ENCODE measurements at places on chromosomes 16 and 17.

GRCh38 chr16:67848118-67848517, 625 bp upstream of the CENPT start:
- no peak for DNase-seq

DNA sequence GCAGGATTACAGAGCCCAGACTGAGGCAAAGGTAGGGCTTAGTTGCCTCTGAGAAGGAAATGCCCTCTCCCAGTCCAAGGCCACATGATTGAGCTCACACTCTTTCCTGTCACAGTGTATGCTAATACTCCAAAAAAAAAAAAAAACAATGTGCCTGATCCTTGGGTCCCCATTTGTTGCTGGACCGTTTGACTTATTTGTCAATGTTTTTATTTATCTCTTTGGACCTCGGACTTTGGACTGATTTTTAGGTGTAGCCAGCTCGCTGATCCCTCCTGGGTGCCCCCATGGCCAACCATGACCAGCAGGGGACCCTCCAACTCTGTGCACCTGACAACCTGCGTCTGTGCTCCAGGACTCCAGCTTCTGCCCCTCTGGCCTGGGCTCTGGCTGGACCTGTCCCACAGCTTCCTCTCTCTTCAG, 622 bp upstream of the CCL16 start:
- DNase-seq: no peak

DNA sequence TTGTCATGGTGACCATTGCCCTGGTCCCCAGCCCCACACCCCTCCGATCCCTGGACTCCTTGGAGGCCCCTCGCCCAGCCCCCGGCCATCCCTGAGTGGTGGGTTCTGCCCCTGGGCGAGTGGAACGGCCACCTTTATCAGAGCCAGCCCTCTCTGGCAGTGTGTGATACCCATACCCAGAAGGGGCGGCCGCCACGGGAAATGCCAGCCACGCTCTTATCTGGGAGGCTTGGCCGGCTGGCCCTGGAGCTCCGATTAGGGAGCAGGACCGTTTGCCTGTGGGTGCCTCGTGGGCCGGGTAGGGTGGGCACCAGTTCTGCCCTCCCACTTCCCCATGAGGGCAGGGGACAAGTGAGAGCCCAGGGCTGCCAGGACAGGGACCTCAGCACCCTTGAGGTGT, 58.3 kb upstream of the ZC3H18 start:
- DNase-seq: no peak

DNA sequence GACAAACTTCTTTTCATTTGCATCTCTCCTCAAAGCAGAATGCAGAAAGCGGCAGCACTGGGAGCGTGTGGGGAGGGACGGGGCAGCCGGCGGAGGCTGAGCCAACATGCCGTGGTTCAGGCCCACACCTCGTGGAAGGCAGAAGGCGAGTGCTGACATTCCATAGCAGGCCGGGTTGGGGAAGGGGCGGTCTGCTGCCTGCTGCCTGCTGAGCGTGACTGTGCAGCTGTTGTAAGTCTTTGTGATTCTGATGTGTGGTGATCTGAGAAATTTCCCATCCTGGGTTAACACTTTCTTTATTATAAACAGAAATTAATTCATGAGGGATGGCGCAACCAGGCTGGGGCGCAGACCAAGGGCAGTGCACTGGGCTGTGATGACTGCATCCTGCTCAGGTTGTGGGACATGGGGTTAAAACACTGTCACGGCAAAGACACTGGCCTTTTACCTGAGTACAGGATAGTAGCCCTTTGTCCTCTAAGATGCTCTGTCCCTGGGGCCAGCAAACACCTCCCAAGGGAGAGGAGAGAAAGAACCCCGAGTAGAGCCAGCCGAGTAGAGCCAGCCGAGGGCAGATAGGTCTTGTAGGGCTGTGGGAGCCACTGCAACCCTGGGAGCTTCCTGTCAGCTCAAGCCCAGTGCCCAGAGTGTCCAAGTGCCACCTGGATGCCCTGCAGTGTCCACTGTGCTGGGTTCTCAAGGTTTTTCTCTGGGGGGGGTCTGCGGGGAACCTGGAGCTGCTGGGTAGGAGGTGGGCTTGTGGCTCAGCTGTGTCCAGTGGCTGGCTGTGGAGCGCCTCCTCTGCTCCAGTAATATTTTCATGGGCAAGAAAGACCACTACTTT, 8.8 kb upstream of the DNASE1 start:
- no peak for DNase-seq

DNA sequence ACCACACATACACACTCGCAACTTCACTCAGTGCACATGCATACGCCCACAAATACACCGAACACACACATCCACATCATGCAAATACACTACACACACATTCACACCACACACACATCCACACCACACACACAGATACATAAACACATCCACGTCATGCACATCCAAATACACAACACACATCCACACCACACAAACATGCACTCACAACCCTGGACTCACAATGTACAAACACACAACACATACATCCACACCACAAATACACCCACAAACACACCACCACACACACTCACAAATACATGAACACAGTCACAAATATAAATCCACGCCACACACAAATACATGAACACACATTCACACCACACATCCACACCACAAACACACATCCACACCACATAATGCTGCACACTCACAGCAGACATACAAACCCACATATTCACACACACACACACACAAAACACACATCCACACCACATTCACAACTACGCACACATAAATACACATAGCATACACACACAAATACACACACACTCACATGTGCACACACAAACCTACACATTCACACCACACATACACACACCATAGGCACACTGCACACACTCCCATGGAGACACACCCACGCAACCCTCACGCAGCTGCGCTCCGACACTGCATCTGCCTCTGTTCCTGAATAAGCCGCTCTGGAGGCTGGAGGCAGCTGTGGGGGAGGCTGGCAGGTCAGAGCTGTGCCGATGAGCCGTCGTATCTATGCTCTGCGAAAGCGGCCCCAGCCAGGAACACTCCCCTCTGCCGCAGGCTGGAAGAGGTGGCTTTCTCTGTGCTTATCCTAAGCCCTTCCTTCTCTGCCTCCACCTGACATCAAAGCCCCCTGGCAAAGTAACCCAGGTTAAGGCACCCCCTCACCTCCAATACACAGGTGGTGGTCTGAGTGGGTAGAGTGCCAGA, 141.8 kb downstream of the GRIN2A start:
- DNase-seq: no peak

- no peak for DNase-seq
Measured at GRCh38 chr16:87314990-87315420, 2.2 kb downstream of the C16orf95 start.

DNA sequence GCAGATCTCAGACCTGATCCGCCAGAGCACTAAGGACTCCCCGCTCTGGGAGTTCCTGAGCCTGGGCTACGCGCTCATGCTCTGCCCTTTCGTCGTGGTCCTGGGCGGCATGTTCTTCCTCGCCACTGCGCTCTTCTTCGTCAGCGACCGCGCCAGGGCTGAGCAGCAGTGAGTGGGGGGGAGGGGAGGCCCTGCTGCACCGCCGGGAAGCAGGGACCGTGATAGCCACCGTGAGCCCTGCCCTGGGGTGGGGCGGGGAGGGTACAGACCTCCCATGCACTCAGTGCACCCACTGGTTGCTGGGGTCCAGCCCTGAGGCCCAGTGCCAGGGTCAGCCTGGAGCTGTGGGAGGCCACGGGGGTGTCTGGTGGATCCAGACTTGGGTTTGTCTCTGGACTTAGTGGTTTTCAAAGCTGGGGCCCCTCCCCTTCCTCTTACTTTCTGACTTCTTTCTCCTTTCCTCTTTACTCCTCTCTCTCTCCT, 18.9 kb downstream of the MYBBP1A start:
- DNase-seq: no peak

DNA sequence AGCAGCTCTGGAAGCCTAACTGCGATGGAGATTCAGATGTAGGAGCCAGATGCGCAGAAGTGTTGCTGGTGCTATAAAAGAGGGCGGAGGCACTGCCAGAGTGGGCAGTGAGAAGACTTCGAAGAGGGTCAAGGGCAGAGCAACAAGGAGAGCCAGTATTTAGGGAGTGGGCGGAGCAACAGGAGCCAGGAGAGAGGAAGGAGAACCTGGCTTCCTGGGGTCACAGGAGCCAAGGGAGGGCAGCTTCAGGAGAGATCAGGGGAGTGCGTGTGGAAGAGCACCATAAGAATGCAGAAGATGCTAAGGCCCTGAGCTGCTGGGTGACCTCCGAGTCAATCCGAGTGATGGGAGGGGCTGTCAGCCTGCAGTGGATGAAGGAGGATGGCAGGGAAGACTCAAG, 14.4 kb upstream of the MRPS23 start:
- no peak for DNase-seq

GRCh38 chr17:34167354-34167753, 87.7 kb upstream of the CCL2 start:
- no peak for DNase-seq

DNA sequence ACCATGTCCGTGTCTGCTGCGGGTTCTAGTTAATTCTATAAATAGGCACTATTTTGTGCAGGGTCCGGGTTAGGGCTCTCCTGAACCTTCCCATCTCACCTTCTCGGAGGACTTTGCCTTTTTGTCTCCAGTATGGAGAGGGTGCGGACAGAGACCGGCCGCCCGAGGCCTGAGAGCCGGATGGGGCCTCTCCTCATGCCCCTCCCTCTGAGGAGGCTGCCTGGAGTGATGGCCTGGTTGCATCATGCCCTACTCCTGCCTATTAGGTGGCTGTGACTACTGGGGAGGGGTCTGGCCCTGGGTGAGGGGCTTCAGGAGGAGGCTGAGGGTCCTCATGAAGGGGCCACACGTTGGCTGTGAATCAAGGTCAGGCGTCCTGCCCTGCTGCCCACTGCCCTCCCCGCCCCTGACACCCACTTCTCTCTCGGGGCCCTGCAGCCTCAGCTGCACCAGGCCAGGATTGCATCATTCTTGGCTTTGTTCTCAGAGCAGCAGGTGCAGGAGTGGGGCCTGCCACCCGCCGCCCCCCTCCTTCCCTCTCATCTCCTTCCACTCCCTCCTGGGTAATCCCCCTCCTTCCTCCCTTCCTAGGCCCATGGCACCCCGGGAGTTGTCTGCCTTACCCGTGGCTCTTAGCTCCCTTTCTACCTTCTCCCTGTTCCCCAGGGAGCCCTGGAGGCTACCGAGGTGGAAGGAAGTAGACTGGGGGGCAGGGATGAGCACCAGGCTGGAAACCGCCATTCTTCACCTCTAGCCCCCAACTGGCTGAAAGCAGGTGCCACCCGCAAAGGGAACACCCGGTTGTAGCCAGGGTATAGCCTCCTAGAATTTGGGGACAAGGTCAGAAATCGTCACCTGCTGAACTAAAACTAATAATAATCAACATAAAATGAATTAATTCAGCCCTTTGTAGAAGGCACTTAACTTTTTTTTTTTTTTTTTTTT, 12.7 kb upstream of the ARHGAP23 start:
- no peak for DNase-seq
